ENCODE measurements at places on chromosomes 11 and 22.
A peak's percentile ranks its signal among the peaks of the same experiment; 100 is the strongest.

DNA sequence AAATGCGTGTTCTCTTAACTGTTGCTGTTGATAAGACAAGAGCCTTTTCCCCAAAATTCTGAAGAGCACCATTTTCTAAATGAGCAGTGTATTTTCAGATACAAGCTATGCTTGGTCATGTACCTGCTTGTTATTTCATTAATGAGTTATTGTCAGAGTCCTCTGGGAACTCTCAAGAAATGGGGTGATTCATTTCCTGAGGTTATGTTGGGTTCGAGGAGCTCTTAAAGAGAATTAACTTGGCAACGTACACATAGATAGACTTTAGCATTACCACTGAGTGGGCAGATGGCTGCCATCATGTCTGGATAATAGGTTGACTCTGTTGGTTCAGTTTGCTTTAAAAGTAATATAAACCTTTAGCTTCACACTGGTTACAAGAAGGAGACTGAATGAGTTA lies 87.9 kb upstream of the SORL1-AS1 start:
- DNase-seq: no peak

- DNase-seq: no peak
Measured at GRCh38 chr11:124398924-124399323, at the start of gene OR8B3. Gene OR8B3 (minus strand): TSS chr11:124399024. CDS start chr11:124397351, 1,673 bp downstream.

DNA sequence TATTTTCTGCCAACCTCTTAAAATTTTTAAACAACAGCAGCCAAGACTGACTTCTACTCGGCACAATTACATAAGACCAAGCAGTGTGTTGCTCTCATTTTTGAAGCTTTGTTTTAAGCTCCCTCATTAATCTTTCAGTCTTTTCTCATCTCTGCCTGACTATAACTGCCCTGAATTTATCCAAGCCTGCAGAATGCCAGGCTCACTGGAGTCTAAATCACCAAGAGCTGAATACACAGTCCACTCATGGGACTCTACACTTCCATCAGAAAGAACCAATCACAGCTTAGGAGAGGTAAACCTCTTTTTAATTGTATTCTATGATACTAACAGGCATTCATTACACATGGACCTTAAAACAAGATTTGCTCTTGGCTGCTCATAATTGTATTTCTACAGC lies 178.7 kb downstream of the CADM1 start:
- no peak for DNase-seq

GRCh38 chr11:78957476-78958245 lies 383.0 kb upstream of the NARS2 start:
- DNase-seq: no peak

GRCh38 chr11:115409116-115409670 lies 95.0 kb downstream of the CADM1 start:
- peak; percentile 13 for DNase-seq

DNA sequence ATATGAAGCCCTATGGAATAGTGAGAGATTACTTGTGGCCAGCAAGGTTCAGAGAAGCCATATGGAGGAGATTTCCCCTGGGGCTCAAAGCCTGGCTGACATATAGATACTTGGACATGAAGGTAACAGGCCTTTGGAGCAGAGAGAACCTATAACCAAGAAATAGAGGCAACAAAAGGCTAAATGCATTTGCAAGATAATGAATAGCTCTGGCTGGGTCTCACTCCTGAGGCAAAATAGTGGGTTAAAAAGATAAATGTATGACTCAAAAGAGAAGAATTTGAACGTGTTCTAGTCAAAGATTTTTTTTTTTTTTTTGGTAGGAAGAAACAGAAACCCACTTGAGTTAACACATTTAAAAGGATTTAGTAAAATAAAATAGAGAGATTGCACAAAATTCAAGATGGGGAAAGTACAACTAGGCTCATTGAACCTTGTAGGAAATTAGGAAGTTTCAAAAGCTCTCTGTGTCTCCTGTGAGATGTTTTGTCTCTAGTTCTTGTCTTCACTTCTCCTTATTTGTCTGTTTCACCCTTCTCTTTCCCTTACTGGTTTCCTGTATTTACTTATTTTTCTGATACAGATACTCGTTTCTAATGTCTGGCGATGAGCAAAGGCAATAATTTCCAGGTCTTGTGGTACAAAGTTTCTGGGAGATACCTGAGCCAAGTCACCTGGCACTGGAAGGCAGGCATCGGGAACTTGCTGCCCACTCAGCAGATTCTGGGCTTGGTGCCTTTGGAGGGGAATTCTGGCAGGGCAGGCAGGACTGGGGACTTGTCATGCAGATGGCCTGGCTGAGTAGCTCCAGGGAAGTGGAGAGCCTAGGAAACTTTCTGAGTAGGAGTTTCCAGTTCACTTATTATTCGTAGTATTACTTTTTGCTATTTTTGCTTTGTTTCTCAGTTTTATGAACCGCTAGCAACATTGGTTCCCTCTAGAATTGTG lies 49.2 kb upstream of the SESN3 start:
- DNase-seq: peak; percentile 40

DNA sequence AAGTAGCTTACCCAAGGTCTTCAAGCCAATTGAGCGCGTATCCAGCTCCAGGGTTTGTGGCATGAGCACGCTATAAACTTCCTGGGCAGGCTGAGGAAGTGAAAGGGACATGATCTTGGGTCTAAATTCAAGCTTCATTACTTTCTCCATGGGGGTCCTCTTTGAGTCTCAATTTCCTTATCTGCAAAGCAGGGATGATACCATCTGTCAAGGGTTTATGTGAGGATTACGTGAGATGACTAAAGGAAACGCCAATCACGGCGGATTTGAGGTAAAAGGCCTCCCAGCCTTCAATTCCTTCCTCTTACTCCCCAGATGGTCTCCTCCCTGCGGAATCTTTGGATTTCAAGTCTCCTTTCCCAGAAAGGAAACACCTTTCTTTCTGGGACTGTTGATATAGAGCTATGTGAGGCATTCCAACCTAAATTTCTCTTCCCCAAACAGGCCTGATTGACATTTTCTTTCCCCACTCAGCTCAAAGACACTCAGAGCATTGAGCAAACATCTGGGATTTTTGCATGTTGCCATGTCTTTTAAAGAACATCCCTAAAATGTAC lies 474.4 kb downstream of the INSC start:
- DNase-seq: no peak

- DNase-seq: no peak
Measured at GRCh38 chr11:115471367-115471766, 32.8 kb downstream of the CADM1 start.

- DNase-seq: no peak
Measured at GRCh38 chr11:47338396-47339241, 13.9 kb downstream of the MYBPC3 start.

- no peak for DNase-seq
Measured at GRCh38 chr22:37823134-37823985, at the start of gene GALR3. Gene GALR3 (plus strand): TSS chr22:37823382. CDS start chr22:37823407, 25 bp downstream.

- DNase-seq: peak; percentile 84
Measured at GRCh38 chr11:46290598-46291309, 13.3 kb downstream of the CREB3L1 start.

DNA sequence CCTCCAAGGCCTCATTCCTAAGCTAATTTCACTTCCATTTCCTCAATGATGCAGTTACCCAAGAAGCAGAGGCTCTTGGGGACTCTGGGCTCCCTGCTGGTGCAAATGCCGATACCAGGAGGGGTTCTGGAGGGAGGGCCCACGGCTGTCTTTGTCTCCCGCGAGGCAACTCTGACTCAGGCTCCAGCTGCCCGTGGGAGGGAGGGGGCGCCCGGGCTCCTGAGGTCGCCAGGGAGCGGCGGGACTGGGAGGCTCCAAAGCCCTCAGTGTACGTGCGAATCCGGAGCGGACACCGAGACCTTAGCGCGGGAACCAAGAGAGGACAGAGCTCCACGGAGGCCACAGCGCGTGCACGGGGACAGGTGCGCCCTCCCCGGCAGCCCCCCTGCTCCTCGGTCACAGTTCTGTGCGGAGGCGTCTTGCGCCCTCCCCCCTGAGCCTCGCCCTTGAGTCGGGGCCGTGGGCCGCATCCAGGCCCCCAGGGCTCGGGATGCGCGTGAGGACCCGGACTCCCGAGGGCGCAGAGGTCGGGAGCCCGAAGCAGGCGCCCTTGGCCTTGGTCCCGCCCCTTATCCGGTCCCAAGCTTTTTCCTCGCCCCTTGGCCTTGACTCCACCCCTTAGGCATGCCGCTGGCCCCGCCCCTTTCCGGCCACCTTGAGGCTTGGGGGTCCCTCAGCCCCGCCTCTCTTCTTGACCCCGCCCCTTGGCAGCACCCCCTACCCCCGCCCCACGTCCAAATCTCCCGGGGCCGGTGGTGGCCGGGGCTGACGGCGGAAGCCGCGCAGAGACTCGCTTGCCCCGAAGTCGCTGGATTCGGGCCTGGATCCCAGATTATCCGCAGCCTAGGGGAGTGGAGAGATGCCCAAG lies 4.7 kb upstream of the SHISA8 start:
- DNase-seq: peak; percentile 93

GRCh38 chr11:46332568-46333393 lies 14.5 kb upstream of the DGKZ start:
- peak; percentile 63 for DNase-seq

- no peak for DNase-seq
Measured at GRCh38 chr22:46465793-46466192, 71.6 kb downstream of the CELSR1 start.

DNA sequence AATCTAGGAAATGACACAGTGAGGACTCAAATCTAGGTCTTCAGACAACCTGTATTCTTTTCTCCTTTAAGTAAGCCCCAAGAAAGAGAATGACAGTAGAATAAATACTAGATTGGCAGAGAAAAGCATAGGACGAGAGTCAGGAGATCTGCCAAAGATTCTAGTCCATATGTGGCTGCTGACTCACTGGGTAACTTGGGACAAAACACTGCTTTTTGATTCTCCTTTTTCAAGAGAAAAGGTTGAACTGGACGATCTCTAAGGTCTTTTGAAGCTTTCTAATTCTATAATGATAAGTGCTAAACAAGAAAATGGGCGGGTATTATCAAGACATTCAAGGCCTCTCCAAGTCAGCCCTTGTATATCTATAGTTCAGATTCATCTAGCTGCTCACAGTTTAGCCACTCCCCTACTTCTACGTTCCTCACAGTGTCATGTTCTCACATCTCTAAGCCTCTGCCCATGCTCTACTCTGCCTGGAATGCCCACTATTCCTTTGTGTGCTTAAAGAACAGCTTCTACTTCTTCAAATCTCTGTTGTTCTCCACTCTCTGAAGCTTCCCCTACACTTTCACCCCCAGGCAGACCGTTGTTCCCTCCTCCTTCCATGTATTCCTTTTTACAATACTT lies 53.0 kb downstream of the RELT start:
- no peak for DNase-seq

- no peak for DNase-seq
Measured at GRCh38 chr11:126633330-126633729, 277.8 kb downstream of the ST3GAL4 start.

- DNase-seq: no peak
Measured at GRCh38 chr11:27356624-27357222, 6.3 kb downstream of the CCDC34 start.

- DNase-seq: no peak
Measured at GRCh38 chr22:36493690-36494110, 12.3 kb upstream of the TXN2 start.

- no peak for DNase-seq
Measured at GRCh38 chr22:35330258-35330861, 30.7 kb downstream of the TOM1 start.

- peak; percentile 60 for DNase-seq
Measured at GRCh38 chr11:27700351-27701301, at the start of gene BDNF. Gene BDNF (minus strand): TSS chr11:27700455. CDS start chr11:27658564, 41,891 bp downstream.
